ENCODE measurements at places on chromosomes 3 and 15.

- DNase-seq = no peak
Measured at GRCh38 chr15:78564743-78565096, 600 bp upstream of the CHRNA5 start.

- peak; percentile 11 for DNase-seq
Measured at GRCh38 chr3:55252921-55253320, 234.2 kb downstream of the WNT5A start.

DNA sequence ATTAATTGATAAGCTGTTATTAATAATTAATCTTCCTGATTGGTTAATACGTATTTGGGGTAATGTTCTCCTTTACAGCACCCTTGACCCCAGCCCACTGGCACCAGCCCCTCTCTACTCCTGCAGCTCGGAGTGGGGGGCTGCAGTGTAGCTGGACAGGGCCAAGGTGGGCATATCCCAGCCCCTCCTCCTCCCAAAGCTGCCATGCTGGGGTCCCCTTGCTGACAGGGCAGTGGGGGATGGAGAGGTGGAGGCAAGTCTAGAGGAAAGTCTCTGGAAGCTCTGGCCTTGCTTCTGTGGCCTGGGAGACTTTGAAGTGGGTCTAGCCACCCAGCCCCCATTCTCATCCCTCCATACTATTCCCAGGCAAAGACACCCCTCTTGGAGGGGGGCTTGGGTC lies 35.8 kb downstream of the HCN4 start:
- no peak for DNase-seq

- DNase-seq = no peak
Measured at GRCh38 chr3:170278627-170279026, 56.4 kb downstream of the PRKCI start.

- peak; percentile 7 for DNase-seq
Measured at GRCh38 chr3:131193641-131194238, 167.1 kb downstream of the NEK11 start.

DNA sequence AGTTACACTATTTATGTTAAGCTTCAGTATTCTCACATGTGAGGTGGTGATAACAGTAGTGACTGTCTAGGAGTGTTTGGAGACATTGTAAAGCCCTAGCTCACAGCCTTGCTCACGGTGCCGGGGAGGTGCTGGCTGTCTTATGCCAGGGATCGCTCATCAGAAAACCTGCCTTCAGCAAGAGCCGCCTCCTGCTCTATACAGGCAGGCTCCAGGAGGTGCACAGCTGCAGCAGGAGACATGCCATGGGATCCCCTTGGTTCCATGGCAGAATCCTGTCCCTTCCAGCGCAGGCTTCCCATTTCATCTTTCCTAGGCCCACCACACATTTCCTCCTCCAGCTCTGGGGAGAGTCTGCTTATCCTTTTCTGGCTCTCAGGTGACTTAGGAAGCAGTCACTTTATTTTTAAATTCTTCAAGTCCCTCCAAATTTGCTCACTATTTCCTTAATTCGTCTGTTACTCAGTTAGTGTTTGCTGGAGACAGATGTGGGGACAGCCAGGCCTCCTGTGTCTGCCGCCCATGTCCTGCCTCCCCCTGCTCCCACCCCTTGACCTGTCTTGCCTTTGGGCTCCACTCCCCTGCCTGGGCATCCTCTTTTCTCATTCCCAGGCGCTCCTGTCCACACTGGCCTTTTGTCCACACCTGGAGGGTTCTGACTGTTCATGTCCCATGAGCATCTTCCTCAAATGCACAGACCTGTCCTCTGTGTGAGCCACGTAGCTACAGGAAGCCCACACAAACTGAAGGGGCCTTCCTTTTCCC lies 31.7 kb downstream of the SLCO2A1 start:
- no peak for DNase-seq

DNA sequence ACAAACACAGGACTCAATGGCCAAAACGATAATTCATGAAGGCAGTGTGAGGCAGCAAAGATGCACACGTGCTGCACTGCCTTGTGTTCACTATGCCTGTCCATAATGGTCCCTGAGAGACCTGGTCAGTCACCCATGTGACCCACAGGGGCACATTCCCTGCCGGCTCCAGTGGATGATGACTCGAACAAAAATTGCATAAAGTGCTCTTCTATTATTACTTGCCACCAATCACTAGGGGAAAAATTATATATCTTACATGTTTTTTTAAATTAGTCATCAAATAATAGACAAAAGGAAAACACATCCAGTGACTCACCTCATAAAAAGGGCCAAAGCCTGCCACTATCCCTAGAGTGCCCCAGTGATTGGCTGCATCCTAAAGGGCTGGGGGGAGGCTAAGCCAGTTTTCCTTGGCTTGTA lies 47.5 kb downstream of the UBP1 start:
- DNase-seq = peak; percentile 95

DNA sequence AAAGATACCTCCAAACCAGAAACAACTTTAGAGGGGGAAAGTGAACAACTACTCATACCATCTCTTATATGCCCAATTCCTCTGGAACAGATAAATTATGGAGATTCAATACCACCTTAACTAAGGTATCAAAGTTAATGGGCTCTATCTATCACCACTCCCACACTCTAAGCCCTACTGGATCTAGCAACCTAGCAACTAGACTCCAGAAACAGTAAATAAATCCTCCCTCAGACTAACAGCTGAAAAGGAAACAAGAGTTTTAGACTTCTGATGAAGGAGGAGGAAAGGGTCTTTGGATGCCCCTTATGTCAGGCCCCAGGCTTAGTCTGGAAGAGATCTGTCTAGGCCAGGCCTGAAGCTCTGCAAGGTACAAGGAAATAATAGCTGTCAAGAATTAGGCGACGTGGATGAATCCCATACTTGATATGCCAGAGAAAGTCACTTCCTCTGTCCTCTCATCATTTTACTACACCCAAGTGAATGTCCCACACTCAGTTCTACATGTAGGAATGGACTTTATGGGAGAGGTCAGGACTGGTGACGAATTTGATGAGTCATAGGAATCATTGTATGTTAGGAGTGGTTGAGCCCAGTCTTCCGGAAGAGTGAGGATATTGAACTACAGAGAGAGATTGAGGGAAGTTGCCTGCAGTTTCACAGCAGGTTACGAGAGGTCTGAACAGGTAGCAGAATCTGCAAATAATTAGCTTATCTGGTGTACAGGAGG lies 113.8 kb downstream of the AKAP13 start:
- peak; percentile 96 for DNase-seq

Data from ELR (cell line).